ENCODE measurements at places on chromosomes 1 and 21.
A peak's percentile ranks its signal among the peaks of the same experiment; 100 is the strongest.

GRCh38 chr1:231515748-231516147, 12.7 kb upstream of the TSNAX start:
- DNase-seq = no peak

GRCh38 chr1:9247894-9248293, 13.3 kb downstream of the H6PD start:
- no peak for DNase-seq

DNA sequence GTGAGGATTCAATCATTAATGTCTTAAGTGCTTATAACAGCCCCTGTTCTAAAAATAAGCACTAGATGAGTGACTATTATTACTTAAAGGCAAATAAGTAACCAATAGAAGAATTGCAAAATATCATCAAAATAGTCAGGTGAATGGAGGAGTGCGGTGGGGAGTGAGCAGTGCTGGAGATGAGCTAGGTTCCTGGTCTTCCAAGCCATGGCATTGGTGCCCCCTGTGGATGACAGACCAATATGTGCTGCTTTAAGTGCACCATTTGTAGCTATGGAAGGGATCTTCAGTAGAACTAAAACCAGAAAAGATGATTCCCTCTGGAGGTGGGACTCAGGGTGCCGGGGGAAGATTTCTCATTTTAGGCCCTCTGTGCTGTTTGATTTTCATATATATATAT, 46.1 kb upstream of the SLC30A1 start:
- no peak for DNase-seq

DNA sequence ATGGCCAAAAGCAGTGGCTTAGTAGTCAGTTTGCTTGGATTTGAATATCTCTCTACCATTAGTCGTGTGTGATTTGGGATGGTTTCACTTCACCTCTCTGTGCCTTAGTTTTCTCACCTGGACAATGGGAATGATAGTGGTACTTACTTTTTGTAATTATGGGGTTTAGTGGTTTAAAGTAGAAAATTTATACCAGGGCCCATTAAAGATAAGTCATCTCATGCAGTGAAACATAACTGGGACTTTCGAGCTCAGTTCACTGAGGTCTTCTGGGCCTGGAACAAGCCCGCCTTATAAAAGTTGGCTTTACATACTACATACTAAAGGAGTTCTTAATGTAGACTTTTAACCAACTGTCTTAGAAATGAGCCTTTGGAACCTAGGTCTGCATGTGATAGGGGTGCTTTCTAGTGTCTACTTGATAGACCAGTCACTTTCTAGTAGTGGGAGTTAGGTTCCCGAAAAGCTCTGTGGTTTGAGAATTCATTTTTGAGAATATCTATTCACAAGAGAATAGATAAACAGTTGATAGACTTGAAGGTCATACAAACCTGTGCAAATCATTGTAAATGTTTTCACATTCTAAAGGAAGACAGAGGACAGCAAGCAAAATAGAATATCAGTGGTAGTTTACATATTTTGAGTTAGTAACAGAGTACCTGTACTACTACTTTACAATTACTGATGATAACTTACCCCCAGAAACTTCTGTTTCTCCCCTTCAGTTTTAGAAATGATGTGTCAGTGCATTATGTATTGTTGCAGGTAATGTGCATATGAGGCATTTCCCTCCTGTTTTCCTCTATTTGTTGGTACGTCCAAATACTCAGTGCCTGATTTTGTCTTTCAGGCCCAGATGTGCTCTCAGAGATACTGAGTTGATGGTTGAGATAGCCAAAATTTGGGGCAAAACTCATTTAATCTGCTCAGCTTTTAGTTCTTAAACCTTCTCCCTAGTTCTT, 48.0 kb downstream of the DYRK1A start:
- no peak for DNase-seq

DNA sequence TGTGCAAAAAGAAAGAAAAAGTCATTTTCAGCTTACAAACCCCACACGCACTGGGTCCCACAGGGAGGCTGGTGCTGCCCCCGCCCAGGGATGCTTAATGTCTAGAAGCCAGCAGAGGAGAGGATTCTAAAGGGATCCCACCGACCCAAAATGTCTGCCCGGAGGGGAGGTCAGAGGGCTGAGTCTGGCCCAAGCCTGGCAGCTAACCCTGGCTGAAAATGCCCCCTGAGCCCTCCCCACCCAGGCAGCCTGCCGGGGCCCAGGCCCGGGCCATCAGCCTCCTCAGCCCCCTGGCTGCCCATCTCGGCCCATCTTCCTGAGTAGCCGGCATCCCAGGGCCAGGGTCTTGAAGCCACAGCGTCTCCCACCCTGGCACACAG, 33.5 kb downstream of the ACOT7 start:
- no peak for DNase-seq

DNA sequence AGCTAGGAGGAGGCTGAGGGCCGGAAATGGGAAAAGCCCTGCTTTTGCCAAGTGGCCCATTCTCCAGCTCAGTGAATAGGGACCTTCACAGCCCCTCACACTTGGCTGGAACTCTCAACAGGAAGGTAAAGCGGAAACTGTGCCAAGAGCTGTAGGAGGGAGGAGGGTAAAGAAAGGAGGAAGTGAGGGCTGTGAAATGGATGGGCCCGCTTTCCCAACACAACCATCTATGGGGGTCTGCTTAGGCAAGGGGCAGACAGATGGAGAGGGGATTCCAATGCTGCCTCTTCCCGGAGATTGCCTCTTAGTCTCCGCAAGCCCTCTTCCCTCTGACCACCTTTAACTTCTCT, 5.2 kb downstream of the INKA2 start:
- DNase-seq = no peak

GRCh38 chr1:55071477-55071876, 32.1 kb downstream of the PCSK9 start:
- no peak for DNase-seq

DNA sequence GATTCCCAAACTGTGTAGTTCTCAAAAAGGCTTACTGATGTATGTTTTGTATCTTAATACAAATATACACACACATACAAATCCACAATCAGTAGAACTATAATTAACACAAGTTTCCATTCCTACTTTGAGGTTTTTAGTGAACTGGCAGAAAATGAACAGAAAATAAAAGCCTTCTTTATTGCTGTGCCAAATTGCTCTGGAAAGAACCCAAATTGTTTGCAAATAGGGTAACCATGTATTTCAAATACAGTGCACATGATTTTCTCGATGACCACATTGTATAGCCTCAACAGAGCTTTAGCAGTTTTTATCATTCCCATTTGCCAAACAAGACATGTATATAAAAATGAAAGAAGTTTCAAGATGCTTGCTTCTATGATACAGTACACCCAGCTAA, 173.3 kb downstream of the COL24A1 start:
- no peak for DNase-seq

DNA sequence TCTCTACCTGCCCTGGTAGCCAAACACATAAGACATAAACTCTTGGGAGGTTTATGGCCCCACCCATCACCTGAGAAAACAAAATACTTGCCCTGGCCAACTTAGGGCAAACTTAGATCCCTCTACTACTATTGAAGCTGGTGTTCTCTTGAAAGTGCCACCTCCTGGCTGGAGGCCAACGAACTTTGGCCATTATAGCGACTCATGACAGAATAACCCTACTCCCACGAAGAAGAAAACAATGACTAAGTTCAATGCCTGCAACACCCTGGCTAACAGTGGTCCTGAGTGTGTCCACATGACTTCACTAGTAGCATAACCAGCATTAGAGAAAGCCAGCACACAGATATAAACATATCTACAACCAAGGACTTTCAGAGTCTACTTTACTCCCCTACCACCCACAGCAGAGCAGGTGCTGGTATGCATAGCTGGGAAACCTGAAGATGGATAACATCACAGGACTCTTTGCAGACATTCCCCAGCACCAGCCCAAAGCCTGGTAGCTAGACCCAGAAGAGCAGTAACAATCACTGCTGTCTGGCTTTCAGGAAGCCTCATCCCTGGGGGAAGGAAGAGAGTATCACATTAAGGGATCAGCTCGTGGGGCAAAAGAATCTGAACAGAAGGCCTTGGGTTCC, 81.0 kb downstream of the SLC30A10 start:
- DNase-seq = no peak

- no peak for DNase-seq
Measured at GRCh38 chr21:44890338-44890931, 16.9 kb upstream of the PTTG1IP start.

- peak; percentile 66 for DNase-seq
Measured at GRCh38 chr1:50976890-50977574, 7.0 kb downstream of the CDKN2C start.

DNA sequence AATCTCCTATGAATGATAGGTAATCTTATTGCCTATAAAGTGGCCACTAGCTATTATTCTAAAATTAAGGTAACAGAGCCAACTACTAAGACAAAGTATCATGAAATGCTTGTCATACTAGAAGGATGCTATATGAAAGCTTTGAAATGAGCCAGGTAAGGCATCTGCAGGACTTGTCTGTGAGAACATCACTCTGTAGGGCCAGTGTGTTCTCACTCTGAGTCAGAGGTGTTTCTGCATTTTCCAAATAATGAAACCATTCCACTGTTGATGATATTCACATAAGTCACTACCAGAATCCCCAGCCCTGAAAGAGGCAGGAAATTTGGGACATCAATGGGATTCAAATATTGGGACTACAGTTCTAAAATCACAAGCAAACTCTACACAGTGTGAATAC, 25.8 kb upstream of the GBP5 start:
- DNase-seq = peak; percentile 24

- no peak for DNase-seq
Measured at GRCh38 chr1:63849149-63849548, 75.3 kb downstream of the ROR1 start.

DNA sequence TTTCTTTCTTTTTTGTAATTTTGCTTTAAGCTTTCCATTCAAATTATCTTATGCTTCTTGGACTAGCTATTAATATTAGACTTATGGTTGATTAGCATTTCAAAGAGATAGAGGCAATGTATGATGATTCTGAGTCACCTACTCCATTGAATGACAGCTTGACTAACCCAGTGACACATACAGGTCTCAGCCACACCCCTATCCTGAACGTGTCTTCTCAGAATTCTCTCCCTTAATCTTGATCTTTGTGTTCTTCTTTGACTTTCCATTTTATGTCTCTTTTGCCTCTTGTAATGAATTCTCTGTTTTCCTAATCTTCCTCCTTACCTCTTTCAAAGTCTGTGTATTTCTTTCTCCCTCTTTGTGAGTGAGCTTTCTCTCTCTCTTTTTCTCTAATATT, 241.1 kb downstream of the PDE4B start:
- no peak for DNase-seq

DNA sequence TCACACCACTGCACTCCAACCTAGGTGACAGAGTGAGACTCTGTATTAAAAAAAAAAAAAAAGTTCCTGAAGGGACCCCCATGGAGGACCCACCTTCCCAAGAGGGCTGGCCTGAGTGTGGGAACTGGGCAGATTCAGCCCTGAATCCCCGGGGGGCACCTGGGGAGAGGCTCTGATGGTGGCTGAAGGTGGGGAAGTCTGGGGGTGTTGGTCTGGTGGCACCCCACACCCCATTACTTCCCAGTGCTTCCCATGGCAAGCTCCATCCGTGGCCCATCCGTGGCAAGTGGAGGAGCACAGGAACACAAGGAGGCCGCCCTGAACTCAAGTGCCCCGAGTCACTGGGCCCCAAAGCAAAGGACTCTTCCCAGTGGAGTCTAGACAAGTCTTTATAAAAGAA, 778 bp upstream of the TNFRSF25 start:
- DNase-seq = no peak

- DNase-seq = no peak
Measured at GRCh38 chr1:161702250-161702649, 4.8 kb upstream of the FCRLA start.

- no peak for DNase-seq
Measured at GRCh38 chr1:190328871-190329270, 148.8 kb downstream of the BRINP3 start.

GRCh38 chr1:6370006-6370405, 23.6 kb downstream of the ACOT7 start:
- DNase-seq = no peak

- no peak for DNase-seq
Measured at GRCh38 chr1:180188684-180189175, 34.1 kb downstream of the QSOX1 start.

DNA sequence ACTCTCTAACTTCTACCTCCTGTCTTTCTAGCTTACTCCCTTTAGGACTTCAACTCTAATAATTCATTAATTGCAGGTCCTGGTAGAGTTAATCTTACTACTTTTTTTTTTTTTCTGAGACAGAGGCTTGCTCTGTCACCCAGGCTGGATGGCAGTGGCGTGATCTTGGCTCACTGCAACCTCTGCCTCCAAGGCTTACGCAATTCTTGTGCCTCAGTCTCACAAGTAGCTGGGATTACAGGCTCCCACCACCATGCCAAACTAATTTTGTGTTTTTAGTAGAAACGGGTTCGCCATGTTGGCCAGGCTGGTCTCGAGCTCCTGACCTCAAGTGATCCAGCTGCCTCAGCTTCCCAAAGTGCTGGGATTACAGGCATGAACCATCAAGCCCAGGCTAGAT, 15.7 kb downstream of the BTBD8 start:
- no peak for DNase-seq

- no peak for DNase-seq
Measured at GRCh38 chr1:163459539-163459938, 137.8 kb downstream of the NUF2 start.

DNA sequence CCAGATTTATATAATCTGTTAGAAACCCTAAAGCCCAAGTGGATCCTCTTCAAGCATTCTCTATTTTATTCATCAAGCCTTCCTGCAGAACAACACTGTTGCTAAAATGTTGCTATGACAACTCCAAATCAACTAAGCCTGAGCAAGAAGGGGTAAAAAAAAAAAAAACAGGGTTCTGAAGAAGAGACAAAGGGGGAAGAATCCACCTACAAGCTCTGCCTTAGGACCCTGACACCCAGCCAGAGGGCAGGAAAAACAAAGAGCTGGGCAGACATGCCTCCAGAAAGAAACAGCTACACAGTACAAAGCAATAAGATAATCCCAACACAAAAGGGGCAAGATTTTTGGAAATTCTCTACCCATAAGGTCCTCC, 1.3 kb downstream of the USF1 start:
- no peak for DNase-seq

GRCh38 chr1:193060938-193061337, 1.5 kb downstream of the RO60 start:
- DNase-seq = peak; percentile 11

- DNase-seq = no peak
Measured at GRCh38 chr21:44972301-44972814, 32.5 kb downstream of the SLX9 start.

DNA sequence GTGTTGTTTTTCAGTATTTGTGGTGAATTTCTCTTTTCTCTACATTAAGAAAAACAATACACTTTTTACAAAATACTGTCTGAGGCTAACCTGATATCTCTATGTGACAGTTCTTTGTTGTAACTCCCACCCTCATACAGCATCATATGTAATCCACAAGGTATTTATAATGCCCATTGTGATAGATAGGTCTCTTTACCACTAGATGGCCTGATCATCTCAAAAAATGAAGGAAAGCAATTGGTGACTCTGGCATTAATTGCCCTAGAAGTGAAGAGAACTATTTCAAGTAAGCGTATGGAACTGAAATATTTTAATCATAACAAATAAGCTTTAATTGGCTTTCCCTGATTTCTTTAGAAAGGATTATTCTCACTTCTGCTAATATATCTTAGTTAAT, 36.2 kb upstream of the HFM1 start:
- DNase-seq = peak; percentile 16

- DNase-seq = no peak
Measured at GRCh38 chr1:1302006-1302430, 5.7 kb downstream of the ACAP3 start.

- DNase-seq = no peak
Measured at GRCh38 chr21:16353764-16354163, 624.0 kb downstream of the USP25 start.

Measured in GM10248 (cell line).